ENCODE measurements at places on chromosomes 1 and 21.

- DNase-seq: peak; percentile 72
Observed at GRCh38 chr1:77415579-77415978, 133.8 kb downstream of the AK5 start.

DNA sequence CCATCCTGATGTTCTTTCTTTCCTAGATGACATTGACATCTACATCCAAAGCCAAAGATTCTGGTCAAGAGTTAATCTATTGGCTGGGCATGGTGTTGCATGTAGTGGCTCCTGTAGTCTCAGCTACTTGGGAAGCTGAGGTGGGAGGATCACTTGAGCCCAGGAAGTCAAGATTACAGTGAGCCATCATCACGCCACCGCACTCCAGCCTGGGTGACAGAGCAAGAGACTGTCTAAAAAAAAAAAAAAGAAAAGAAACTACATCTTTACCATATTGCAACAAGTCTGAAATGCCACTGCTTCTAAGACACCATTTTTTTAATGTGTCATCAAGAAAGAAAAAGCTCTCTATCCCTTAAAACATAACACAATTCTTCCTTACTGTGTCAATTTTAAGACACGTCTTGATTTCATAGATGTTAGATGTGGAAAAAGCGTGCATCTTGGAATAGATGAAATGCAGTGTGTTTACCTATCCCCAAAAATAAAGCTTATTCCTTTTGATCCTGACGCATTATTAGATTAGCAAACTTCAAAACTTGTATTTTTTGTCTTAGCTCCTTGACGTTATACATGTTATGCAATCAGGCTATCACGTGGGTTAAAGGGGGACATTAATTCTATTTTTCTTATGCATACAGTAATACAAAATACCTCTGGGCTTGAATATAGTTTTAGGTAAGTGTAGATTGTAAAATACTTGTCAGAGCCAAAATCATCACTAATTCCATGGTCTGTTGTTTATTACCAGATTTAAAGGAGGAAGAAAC, 46.3 kb downstream of the ELAPOR1 start:
- no peak for DNase-seq

DNA sequence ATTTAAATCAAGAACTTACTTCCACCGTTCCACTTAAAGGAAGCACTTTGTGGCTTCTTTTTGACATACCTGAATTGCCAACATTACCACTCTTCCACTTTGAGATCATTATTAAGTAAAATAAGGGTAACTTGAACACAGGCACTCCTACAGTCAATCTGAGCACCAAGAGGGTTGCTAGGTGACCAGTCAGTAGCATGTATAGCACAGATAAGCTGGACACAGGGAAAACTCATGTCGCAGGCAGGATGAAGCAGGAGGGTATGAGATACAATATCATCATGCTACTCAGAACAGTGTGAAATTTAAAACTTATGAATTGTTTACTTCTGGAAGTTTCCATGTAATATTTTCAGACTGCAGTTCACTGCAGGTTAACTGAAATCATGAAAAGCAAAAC, 47.0 kb upstream of the RAP1GAP start:
- DNase-seq: no peak

GRCh38 chr1:9615316-9616063, 26.8 kb downstream of the TMEM201 start:
- DNase-seq: peak; percentile 73

GRCh38 chr1:98399218-98399617, 262.3 kb upstream of the SNX7 start:
- DNase-seq: no peak

DNA sequence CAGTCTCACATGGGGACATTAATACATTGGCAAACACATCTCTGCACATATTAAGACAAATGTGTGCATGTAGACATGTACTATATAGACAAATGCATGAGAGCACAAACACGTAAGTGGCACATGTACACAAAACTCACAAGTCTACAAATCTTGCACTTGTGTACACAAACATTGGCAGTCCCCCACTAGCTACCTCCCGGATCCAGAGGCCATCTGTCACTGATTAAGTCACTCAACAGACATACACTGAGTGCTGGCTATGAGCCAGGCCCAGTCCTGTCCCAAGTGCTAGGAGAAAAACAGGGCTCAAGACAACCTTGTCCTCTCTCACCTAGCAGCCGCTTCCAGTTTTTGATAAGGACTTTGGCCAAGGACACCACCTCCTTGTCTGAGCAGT, 7.0 kb downstream of the TCEA3 start:
- no peak for DNase-seq

- DNase-seq: no peak
Observed at GRCh38 chr1:213887842-213888241, 99.9 kb upstream of the PROX1 start.

DNA sequence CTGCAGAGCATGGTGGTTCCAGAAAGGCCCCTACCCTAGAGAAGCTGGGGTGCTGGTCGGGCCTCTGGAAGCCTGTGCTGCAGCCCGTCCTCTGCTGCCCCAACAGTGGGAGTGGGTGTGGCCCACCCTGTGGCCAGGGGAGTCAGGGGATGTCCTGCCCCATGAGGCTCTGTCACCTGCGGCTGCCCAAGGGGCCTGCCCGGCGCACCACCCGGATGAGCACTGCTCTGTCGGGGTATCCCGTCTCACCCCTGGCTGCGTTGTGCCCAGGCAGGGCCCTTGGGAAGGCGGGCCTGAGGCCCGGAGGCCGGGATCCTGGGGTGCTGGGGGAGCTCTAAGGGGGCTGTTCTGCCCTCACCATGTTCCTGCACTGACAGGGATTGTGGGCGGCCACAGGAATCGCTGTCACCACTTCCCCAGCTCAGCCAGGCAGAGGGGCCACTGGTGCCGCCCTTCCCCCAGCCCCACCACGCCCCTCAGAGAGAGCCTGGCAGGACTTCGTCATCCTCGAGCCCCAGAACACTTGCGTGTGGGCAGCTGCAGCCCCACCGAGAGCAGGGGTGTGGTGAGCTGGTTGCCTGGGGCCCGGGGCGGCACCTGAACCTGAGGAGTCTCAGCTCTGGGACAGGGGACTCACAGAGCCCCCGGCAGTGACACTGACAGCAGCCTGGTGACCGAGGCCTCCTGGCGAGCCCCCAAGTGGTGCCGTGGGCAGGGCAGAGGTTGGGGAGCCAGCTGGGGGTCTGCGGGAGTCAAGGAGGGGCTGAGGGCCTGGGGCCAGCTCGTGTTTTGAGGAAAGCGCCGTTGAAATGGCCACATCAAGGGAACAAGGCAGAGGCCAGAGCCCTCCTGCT, 20.2 kb downstream of the PANK4 start:
- DNase-seq: peak; percentile 20

DNA sequence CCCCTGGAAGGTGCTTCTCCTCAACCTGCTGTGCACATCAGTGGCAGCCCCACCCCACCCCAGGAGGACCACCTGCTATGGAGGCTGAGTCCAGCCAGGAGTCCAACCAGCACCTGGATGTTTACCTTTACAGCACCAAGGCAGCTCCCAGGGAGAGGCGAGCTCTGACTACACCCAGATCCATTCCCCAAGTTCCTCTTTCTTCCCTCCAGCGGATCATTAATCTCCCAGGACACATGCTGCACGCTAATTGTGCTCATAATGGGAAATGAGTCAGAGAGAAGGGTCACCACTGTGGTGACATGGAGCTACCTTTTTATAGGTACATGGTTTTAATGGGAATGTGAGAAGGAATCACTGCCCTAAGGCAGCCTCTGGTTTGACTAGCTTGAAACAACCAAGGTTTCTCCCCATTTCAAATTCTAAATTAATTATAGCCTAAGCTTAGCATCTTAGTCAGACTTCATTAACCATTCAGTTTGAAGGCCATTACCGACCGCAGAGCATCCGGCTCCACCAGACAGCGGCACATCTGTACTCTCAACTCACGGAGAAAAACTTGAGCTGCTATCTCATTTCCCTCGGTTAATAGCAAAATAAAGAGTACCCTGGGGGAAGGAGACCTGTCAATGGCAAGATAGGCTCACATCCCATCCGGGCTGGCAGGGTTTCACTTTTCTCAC, 173.1 kb upstream of the GALNT2 start:
- DNase-seq: peak; percentile 19

DNA sequence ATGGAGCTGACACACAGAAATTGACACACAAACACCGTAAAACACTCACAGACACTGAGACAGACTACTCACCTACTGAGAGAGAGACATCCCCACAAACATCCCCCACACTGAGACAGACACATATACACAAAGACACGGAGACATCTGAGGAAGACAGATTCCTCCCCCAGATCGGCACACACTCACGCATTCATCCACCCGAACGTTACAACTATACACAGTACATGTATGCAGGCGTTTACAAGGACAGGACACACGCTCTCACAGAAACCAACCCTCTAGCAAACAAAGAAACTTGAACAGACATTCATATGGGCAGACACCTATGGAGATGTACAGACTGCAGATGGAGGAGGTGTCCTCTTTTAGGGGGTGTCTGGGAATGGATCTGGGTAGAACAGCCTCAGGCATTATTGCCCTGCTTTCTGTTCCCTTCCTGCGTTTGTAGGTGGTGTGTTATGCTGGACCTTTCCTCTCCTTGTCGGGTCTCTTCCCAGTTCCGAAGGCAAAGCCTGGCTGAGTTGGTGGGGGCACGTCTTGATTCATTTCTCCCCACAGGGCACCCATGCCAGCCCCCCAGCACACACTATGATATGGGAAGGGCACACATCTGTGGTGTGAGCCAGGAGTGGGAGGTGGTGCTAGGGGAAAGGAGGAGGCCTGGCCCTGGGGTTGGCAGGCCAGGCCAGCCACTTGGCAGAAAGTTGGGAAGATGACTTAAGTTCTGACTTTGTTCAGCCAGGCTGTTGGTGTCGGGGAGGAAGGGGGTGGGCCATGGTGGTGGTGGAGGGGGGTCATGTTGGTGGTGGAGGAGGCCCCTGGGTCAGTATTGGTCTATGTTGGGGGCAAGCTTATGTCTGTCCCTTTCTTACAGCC, 1.5 kb downstream of the KIRREL1 start:
- DNase-seq: no peak

- DNase-seq: no peak
Observed at GRCh38 chr1:74504933-74505512, 7.4 kb downstream of the LRRC53 start.

DNA sequence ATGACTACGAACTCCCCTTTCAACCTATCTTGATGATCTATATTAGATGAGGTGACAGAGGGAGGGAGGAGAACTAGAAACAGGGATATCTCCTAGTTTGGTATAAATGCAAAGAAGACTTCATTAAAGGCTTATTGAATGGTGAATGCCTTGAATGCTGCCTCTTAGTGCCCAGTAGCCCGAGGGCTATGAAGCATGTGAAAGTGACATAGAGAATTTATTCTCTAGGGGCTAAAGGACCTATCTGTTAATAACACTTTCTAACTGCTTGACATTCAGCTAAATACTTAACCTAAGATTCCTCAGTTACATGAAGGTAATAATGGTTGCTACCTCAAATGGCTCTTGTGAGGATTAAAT, 764.1 kb downstream of the LTN1 start:
- DNase-seq: no peak

DNA sequence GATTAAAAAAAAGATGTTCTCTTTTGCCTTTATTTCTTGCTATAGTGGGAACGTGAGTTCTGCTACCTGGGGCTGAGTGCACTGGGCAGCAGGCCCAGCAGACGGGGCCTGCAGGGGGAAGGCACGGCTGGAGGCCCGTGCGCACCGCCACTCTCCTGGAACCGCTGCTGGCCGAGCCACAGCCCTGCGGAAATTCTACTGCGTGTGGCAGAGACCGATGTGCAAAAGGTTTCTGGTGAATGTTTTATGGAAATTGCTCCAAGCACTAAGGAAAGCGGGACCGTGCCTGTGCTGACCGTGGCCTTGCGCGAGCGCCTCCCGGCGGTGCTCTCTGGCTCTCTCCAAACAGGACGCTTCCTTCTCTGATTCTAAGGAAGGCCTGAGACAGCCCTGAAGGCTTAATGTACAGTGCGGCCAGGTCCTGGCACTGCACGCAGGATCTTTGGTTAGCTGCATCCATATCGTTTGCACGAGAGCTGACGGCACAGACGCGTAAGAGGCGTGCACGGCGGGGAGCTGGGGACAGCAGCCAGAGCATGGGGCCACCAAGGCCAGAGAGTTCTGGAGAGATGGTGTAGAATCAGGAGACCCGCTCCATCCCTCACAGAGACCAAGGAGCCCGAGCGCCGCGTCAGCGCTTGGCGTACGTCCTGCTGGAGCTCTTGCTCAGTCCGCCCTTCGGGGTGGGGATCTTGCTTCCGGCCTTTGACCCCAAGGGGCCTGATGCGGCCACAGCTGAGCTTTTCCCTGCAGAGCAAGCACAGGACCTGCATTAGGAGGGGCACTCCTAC, 18.7 kb upstream of the LRRC47 start:
- no peak for DNase-seq

- no peak for DNase-seq
Observed at GRCh38 chr1:231844986-231845502, 218.5 kb downstream of the DISC1 start.

DNA sequence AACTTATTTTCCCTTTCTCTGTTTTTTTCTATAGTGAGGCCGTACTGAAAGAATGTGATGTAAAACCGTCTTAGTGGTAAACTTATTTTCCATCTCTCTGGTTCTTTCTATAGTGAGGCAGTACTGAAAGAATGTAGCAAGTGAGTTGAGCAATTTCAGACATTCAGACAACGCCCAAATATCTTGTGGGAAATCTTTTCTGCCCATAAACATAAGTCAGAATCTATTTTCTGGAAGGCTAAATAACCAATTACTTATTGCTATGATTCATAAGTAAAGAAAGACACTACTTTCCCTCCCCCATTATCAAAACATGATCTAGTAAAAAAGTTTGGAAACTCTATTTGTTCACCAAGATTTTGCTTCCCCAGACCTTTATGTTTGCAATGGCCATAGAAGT, 18.8 kb upstream of the SCCPDH start:
- no peak for DNase-seq

DNA sequence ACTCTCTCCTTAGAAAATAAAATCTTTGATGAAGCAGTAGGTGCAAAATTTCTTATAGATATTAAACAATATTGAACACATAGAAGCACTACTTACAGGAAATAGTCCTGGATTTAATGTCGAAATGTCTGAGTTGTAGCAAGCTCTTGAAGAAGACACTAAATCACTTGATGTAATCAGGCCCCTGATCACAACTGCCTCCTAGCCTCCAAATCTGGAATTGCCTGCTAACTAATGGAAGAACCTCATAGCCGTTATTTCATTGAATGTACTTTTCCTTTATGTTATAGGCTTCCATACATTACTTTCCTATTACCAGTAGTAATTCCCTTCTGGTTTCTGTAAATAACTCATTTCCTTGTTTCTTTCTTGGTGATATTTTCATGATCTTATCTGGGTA, 675.7 kb upstream of the CHRM3 start:
- peak; percentile 15 for DNase-seq
